ENCODE measurements at places on chromosomes 4 and X. TPM values are rescaled to one million over a fixed set of nuclear protein-coding genes. Genes with fewer than 3 reads are reported as not detected.

CT45A5 gene
- total RNA-seq, result not detected

DNA sequence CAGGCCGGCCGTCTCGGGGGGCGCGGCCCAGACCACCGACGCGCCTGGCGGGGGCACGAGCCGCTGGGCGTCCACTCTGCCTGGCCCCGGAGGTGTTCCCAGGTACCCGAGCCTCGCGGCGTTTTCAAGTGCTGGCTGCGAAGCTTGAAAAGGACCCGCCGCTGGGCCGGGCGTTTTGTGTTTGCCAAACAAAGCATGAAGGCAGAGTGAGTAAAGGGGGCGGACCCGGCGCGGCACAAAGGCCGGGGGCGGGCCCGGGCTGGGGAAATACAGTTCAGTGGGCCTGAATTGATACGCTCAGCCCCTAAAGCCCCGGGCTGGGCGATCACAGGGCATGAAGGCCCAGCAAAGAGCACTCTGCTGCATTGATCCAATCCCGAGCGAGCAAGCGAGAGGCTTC, 65.4 kb downstream of the SOX3 start:
- H3K36me3 ChIP-seq, result no peaks in the 10 kb centered on the region
- H3K4me3 ChIP-seq, result no peak overlapping the region
- no peaks in the 10 kb centered on the region for H3K4me1 ChIP-seq
- no peak for DNase-seq

DNA sequence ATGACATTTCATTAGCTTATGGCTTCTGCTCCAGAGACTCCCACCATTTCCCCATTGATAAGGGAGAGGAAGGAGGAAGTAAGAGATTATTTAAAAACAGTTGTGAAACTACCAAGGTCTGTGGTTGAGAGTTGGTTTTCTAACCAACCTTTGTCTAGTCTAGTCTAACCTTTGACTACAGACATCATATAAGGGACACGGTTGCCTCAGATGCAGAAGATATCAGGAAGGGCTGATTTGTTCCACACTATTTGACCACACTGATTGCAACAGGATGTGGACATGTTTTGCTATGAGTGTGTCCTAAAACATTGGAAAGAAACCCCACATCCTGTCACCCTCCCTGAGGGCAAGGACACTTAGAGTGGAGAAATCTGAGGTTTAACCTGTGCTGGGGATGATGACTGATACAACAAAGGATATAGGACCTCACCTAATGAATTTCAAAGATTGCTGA, 53.0 kb downstream of the COQ2 start:
- no peaks in the 10 kb centered on the region for H3K27me3 ChIP-seq
- DNase-seq, result no peak
- no peak overlapping the region for H3K27ac ChIP-seq
- H3K4me3 ChIP-seq, result no peak overlapping the region
- no peaks in the 10 kb centered on the region for H3K4me1 ChIP-seq
- H3K36me3 ChIP-seq, result no peaks in the 10 kb centered on the region

- peak overlapping the region; percentile 44 for H3K27ac ChIP-seq
- no peaks in the 10 kb centered on the region for H3K36me3 ChIP-seq
- H3K4me3 ChIP-seq, result no peak overlapping the region
- no peaks in the 10 kb centered on the region for H3K4me1 ChIP-seq
- no peaks in the 10 kb centered on the region for H3K27me3 ChIP-seq
- no peak for DNase-seq
These were observed 102.3 kb downstream of the LARP1B start for GRCh38 chr4:128163177-128164117.

GRCh38 chrX:38175139-38175538, 45.5 kb downstream of the SRPX start:
- no peak overlapping the region for H3K4me3 ChIP-seq
- no peaks in the 10 kb centered on the region for H3K27me3 ChIP-seq
- no peaks in the 10 kb centered on the region for H3K36me3 ChIP-seq
- DNase-seq, result no peak
- H3K4me1 ChIP-seq, result no peaks in the 10 kb centered on the region

GRCh38 chr4:40458683-40459082, 123.5 kb downstream of the CHRNA9 start:
- no peak for DNase-seq
- H3K27ac ChIP-seq, result no peak overlapping the region
- no peaks in the 10 kb centered on the region for H3K4me1 ChIP-seq
- no peaks in the 10 kb centered on the region for H3K36me3 ChIP-seq

DNA sequence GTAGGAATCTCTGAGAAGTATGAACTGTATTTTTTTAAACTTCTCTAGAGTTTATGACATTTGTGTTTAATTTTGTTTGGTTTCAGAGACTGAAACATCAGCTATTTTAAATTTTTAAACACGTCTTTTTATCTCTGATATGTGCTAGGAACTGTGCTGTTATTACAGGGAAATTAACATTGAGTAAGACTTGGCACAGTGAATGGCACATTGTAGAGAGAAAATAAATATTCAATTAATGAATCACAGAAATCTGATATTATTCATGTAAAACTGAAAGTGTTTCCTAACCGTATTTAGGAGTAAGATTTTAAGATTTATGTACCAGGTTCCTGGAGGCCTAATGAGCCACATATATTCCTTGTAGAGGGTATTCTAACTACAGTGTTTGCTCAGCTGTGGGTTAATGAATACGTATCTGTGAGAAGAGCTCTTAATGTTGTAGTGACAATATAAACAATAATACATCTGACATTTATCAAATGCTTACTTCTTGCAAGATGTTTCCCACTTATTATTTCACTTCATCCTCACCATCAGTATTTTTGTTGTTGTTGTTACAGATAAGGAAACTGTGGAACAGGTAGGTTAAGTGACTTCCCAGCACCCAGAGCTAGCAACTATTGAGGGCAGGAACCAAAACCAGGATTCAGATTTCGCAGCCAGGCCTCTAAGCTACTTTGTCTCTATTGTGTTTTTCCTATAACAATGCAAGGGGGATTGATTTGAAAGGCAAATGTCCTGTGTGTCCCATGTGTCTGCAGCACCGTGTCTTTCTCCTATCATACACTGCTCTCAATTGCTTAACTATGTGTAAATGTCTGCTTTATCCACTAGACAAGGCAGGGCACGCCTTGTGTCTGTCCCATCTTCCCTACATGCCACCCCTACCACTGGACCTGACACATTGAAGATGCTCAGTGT, 121.1 kb upstream of the FAM9C start:
- H3K27me3 ChIP-seq, result no peaks in the 10 kb centered on the region
- H3K36me3 ChIP-seq, result no peaks in the 10 kb centered on the region
- no peak overlapping the region for H3K4me3 ChIP-seq

All from gastrocnemius medialis (tissue), 4 donors.